Naive B cell (primary cell): ENCODE measurements at places on chromosomes 5 and 9.

DNA sequence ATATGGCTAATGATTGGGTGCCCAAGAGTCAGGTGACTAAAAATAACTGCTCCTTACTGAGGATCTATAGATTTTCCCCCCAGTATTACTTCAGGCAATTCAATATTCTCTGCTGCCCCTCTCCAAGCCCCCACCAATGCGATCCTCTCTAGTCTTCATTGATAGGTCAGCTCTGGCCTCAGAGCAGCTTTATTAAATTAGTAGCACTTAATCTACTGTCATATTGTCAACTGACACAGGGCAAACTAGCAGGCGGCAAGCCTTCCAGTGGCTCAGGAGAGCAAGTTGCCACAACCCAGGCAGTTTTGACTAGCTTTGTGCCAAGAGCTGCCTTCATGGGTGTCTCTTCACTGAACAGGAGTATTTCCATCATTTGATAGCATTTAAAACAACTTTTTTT, 462.9 kb downstream of the BNC2 start:
- DNase-seq = no peak

DNA sequence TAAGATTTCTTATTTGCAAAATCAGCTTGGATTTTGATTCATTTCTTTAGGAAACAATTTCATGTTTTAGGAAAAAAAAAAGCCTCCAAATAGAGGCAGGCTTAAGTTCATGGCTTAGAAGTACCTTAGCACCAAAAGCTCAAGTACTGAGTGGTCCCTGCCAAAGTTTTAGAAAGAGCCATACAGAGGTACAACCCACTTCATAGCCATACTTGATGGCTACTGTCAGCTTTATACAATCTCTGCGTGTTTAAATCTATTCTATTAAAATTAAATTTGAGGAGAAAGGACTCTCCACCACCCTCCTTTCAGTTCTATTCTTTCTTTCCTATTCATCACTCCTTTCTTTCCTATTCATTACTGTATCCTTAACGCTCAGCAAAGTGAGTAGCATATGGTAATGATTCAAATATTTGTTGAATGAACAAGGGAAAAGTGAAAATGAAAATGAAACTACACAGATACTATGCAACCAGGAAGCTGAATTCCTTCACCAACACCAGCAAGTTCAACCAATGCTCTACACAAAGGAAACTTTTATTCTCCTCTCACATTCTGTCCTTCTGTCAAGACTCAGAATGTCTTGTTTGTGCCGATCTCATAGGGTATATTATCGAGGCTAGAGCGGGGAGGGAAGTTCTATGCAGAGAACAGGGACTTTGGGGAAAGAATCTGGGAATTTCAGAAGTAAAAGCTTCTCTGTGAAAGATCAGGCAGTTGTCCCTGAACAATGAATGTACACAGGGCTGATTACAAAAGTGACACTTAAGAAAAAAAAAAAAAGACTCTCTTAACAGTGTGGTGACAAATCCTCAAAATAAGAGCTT, 138.6 kb upstream of the SPEF2 start:
- DNase-seq = no peak

DNA sequence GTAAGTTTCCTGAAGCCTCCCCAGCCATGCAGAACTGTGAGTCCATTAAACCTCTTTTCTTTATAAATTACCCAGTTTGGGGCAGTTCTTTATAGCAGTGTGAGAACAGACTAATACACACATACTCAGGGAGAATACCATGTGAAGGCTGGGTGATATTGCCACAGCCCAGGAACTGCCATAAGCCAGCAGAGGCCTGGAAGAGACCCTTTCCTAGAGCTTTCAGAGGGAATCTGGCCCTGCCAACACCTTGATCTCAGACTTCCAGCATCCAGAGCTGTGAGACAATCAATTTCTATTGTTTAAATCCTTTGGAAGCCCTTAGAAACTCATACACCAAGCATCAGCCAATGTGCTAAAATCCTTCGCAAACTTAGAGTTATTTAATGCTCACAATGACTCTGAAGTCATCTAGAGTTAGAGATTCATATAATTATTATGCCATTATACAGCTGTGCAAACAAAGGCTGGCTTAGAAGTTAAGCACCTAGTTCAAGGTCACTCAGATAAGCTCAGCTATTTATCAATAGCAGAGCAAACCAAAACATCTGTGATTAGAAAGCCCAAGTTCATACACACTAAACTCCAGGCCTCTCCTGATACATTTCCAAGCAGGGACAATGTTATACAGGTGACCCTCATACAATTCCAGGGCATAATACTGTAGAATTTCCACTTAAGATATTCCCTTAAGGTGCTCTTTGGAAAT, 531.8 kb upstream of the DAP start:
- DNase-seq = no peak

DNA sequence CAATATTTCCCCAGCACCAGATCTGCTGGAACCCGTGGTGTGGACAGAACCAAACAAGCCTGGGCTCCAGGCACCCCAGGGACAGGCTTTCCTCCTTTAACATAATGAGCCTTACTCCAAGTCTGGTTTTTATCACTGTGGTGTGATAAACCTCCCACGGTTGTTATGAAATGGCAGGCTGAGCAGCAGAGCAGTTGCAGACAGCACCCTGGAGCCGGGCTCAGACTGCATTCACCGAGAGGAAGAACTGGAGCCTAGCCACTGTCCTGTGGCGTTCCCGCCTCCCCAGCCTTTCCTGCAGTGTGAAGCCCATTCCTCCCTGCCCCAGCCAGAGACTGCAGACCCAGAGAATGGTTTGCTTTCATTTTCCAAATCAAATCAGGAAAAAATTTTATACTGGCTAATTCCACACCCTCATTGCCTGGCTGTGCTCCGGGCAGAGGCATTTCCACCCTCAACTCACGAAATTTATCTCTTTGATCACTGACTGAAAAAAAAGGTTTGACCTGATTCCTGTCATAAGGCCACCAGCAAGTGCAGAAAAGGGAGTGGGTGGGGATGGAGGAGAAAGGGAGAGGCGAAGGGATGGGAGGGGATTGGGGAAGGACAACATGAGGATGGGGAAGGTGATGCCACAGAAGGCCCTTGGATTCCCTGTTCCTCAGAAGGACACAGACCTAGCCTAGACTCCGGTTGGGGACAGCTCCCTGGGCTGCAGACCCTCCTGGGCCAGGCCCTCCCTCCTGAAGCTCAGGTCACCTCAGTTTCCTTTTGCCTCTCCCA, 18.9 kb downstream of the IPPK start:
- no peak for DNase-seq

DNA sequence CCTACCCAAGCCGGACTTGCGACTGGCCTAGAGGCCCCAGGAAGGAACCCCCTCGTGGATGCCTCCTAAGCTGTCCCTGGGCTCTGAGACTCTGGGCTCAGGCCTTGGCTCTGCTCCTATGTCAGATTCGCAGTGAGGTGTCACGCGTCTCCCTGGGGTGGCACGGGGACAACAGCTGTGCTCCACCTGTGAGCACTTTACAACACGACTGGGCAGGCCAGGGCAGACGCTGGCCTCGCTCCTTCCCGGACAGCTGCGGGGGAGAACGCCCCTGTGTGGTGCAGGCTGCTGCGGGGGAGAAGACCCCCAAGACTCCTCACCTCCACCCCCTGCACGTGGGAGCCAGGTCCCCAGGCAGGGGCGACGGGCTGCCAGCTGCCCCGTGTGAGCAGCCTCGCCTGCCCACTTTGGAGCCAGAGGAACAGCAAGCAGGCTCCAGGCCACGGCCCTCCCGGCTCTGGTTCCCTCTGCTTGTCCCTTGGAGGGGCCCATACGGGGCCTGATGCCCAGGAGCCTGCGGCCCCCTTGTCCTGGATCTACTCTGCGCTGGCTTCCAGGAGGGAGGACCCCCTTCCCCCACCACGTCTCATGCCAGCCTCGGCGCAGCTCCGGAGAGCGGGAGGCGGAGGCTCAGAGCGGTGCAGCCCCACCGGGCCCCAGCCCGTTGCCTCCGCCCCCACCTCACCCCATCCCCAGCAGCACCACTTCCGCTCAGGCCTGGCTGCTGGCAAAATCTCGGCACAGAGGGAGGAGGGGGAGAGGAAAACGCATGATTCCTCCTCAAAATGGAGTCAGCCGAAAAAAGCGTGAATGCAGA, 36.0 kb downstream of the SARDH start:
- DNase-seq = peak; percentile 12

- no peak for DNase-seq
These were observed 29.3 kb downstream of the SGCD start for GRCh38 chr5:156356238-156356637.

DNA sequence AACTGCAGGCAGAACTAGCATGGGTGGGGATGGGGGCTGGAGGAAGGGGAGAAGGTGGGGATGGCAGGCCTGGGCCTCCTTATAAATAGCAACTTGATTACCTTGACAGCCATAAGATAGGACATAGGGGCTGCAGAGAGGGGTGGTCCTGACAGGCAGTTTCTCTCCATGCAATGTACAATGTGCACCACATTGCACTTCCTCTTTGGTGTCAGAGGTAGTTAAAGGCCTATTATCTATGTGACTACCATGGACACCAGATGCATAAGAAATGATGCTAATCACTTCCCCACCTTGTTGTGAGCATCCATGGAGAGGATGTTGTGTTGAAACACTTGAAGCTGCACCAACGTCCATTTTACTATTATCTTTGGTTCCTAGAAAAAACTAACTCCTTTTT, 20.2 kb upstream of the SUB1 start:
- no peak for DNase-seq

DNA sequence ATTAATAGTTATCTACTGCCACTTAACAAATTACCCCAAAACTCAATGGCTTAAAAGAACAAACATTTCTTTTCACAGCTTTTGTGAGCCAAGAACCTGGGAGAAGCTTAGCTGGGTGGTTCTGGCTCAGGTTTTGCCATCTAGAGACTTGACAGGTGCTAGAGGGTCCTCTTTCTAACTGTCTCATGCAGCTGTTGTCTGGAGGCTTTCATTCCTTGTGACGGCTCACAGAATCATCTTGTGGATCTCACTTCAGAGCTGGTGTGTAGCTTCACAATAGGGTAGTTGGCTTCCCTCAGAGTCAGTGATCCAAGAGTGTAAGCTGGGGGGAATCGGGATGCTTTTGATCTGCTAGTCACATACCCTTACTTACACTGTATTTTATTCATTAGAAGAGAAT, 81.2 kb upstream of the APC start:
- no peak for DNase-seq

GRCh38 chr5:138274189-138274853, at the start of gene GFRA3:
GFRA3 (minus strand) TSS chr5:138274621; CDS start chr5:138274424, 197 bp downstream.
- DNase-seq = no peak

- no peak for DNase-seq
These were observed 136.9 kb upstream of the KLF9 start for GRCh38 chr9:70551396-70551795.

DNA sequence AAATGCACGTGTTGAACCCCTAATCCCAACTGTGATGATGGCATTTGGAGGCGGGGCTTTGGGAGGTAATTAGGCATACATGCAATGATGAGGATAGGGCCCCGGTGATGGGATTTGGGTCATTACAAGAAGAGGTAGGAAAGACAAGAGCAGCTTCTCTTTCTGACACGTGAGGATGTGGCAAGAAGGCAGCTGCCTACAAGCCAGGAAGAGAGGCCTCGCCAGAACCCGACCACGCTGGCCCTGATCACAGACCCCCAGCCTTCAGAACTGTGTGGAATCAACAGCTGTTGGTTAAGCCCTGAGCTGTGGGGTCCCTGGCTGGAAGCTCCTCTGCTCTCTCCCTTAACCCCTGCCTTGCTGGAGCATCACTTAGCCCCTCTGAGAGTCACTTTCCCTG, 57.5 kb downstream of the COL23A1 start:
- DNase-seq = no peak

- DNase-seq = no peak
These were observed 87.4 kb upstream of the PCA3 start for GRCh38 chr9:76676857-76677256.

DNA sequence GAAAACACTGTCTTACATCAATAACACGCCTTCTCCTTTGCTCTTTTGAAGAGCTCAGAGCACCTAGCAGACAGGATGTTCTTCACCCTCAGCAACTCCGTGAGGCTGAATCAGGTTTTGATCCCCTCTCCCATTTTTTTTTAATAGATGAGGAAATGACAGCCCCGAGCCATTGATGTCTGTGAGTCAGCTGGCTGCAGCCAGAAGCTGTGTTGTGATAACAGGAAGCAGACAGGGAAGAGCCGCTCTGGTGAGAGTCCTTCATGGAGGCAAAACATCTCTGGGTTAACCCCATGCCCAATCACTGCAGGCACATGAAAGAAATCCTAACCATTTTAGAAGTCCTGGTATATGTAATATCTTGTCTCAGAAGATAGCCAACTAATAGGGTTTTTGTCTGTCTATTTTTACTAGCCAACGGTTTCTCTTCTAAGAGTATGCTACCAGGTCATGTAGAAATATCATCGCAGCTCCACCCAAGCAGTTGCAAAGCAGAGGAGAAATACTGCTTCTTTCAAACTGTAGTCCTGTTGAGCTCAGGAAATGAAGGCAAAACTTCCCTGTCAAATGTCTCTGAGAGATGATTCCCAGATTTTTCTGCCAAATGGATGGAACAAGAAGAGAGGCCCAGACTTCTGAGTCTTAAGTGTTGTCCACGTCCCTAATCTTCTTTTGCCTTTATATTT, 568.9 kb downstream of the CCDC171 start:
- DNase-seq = no peak

GRCh38 chr5:165624166-165624946, 2118.9 kb downstream of the MAT2B start:
- no peak for DNase-seq

GRCh38 chr5:115180165-115180709, 10.5 kb upstream of the TRIM36 start:
- peak; percentile 27 for DNase-seq

GRCh38 chr5:176438959-176439757, 9.0 kb upstream of the FAF2 start:
- no peak for DNase-seq
